ENCODE measurements at places on chromosomes 2 and 18. TPM values are rescaled to one million over a fixed set of nuclear protein-coding genes. Genes with fewer than 3 reads are reported as not detected.

TMEM200C gene
- 0.50 TPM for polyA plus RNA-seq

CNTNAP5 gene
- 0.17 TPM for polyA plus RNA-seq

- DNase-seq = no peak
Observed at GRCh38 chr2:189659734-189660133, 1.5 kb upstream of the ASNSD1 start.

SLC14A1 gene
- polyA plus RNA-seq = 4.3 TPM

GRCh38 chr18:9133225-9133624 lies 3.4 kb upstream of the ANKRD12 start:
- DNase-seq = no peak

SCN9A gene
- polyA plus RNA-seq = 2.3 TPM

C1GALT1C1L gene
- polyA plus RNA-seq = 3.2 TPM

DNA sequence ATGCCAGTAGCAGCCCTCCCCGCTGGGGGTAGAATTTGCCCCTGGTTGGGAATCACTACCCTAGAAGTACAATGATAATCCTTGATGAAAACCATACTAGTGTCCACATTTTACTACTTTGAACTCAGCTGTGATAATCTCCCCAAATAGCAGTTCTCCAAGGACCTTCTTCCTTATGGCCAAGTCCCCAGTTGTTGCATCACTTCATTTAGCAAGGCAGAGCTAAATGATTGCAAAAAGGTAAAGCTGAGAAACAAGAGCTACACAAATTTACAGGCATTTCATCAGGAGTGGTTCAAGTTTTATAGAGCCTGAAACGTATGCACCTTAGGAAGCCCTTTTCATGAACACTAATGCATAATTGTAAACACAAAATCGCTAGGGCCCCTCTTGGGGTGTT lies 44.9 kb upstream of the REL start:
- DNase-seq = no peak
